ENCODE measurements at places on chromosomes 2 and 18.

DNA sequence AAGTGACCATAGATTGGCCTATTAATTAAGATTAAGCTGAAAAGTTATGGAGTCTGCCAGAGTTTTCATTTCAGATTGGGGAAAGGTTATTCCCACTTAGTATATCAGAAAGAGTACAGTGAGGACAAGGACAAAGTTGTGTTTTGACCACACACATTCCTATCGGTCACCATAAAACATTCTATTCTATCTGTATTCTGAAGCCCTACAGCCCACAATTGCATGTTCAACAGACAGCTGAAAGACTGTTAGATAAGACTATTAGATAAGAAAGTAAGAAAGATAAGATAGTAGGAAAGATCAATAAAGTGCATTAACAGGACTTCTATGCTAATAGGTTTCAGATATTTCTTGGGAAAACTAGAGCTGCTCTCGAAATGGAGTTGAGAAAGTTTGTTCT, 26.7 kb upstream of the ACYP2 start:
- DNase-seq: no peak

- DNase-seq: no peak
Measured at GRCh38 chr18:35458677-35459441, 38.9 kb downstream of the INO80C start.

- no peak for DNase-seq
Measured at GRCh38 chr2:234099266-234099665, 48.8 kb downstream of the SPP2 start.

- no peak for DNase-seq
Measured at GRCh38 chr2:37829202-37829601, 95.9 kb upstream of the RMDN2 start.

- no peak for DNase-seq
Measured at GRCh38 chr2:204799791-204800190, 254.5 kb downstream of the PARD3B start.

GRCh38 chr2:68411397-68412126, 46.5 kb downstream of the PLEK start:
- DNase-seq: no peak

DNA sequence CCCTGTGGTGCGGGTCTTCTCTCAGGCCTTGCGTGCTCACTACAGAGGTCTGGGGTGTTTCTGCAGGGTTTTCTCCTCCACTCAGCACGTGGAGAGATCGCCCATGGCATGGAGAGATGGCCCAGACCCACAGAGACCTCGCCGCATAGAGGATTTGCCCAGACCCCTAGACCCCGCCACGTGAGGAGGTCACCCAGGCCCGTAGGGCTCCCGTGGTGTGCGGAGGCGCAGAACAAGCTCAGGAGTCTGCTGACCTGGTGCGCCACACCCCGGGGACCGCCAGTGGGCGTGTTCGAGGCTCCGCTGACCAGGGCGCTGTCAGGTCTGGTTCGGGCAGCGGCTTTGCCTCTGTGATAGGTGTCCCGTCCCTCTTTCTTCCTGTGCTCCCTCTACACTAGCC, 64.5 kb downstream of the ADI1 start:
- DNase-seq: no peak

DNA sequence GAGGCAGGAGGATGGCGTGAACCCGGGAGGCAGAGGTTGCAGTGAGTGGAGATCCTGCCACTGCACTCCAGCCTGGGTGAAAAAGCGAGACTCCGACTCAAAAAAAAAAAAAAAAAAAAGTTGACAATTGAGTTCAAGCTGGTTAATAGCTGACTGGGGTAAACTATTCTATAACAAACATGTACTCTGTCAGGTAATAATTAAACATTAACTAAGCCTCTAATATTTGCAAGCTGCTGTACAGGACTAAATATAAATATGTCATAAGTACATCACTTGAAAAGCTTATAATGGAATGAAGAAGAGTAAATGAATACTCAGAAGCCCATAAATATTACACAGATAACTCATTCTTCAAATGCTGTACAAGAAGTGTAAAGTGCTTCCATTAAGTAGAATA, 190.4 kb upstream of the CRIM1 start:
- no peak for DNase-seq

DNA sequence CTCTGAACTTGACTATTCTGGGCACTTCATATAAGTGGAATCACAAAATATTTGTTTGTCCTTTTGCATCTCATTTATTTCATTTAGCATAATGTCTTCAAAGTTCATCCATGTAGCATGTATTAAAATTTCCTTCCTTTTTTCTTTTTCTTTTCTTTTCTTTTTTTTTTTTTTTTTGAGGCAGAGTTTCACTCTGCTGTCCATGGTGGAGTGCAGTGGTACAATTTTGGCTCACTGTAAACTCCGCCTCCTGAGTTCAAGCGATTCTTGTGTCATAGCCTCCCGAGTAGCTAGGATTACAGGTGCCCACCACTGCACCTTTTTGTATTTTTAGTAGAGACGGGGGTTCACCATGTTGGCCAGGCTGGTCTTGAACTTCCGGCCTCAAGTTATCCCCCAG, 11.9 kb downstream of the ATP8B1 start:
- DNase-seq: no peak

GRCh38 chr2:97849881-97850528, 136.6 kb downstream of the ZAP70 start:
- no peak for DNase-seq

DNA sequence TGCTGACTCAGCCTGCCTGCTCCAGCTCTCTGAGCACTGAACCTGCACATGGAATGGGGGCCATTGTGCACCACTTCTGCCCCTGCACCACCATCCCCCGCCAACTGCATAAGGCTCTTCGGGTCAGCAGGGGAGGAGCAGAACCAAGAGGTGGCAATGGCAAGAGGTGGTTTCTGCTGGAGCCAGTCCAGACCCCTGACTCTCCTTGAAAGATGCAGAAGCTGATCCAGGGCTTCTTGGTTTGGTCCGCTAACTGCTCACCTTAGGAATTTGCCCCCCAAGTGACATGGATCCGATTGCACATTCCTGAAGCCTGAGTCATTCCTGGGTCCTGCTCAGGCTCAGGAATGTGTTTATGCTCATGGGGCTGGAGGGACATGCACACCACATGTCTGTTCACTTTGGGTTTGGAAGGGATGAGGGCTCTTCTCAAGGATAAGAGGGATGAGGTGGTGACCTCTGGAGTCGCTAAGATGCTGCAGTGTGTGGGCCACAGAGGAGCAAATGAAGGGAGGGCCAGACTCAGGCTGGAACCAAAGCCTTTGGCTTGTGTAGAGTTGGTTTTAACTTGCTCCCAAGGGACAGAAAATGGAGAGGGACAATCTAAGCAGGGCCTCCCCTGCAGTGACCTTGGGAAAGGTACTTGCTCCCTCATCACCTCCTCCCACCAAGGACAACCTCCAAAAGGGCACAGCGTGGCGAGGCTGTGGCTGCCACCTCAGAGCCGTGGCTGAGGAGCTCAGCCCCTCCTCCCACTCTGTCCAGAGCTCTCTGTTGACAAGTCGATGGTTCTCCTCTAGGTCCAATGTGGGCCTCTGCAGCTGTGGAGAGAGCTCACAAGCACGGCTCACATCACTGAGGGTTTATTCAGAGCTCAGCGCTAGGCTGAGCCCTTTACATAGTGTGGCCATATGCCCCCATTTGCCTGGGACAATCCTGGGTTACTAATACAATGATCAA, 66.2 kb downstream of the HS1BP3 start:
- no peak for DNase-seq

GRCh38 chr2:216072473-216072872, 9.1 kb downstream of the PECR start:
- DNase-seq: no peak

DNA sequence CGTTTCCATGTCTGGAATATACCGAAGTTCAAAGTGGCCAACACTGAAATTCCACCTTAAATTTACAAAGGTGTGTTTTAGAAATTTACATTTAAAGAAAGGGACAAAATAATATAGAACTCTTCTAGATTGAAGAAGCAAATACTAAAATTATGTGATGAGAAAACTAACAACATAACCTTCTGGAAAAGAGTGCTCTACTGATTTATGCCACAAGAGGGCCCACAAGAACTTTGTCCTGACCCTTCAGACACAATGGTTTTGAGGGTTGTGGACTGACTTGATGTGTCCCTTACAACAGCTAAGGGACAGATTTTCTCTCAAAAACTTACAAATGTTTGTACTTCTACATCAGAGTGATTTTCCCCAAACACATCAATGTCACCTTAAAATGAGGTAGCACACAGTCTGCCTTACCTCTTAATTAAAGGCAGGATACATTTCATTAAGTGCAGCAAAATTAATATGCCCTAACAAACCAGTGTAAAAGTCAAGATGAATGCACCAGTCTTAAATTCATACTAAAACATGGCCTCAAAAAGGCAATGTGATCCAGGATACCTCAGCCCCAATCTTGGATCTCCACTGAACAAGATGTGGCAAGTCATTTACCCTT, 36.2 kb downstream of the EIF2AK3 start:
- DNase-seq: peak; percentile 7

DNA sequence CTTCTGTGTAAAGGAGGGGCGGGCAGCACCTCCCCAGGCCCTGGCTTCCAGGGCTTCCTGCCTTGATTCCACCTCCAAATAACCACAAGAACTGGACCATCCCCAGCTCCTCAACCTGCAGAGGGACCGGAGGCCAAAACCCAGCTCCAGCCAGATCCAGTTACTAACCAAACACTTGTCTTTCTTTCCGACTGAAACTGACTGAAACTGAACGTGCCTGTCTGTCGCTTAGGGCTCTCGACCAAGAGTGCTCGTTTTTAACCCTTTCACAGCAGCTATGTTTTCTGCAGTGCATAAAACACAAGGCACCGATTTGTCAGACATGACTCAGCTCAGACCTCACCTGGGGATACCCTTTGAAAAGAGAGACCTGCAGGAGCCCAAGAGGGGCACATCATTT, 249.9 kb upstream of the SIX2 start:
- DNase-seq: peak; percentile 87

DNA sequence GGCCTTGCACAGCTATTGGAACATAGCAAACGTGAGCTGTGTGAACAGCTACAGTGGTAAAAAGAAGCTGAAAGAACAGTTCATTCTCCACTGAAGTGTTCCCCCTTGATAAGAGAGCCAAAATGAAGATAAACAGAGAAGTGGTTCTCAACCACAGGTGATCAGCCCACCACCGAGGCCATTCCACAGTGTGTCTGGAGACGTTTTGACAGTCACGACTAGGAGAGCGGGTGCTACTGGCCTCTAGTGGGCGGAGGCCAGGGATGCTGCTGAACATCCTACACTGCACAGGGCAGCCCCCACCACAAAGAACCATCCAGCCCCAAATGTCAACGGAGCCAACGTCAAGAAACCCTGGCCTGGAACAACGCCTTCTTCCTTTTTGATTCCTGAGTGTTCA, 38.4 kb downstream of the ADCY3 start:
- no peak for DNase-seq

- DNase-seq: peak; percentile 44
Measured at GRCh38 chr2:121955426-121955825, 200.0 kb downstream of the TSN start.

DNA sequence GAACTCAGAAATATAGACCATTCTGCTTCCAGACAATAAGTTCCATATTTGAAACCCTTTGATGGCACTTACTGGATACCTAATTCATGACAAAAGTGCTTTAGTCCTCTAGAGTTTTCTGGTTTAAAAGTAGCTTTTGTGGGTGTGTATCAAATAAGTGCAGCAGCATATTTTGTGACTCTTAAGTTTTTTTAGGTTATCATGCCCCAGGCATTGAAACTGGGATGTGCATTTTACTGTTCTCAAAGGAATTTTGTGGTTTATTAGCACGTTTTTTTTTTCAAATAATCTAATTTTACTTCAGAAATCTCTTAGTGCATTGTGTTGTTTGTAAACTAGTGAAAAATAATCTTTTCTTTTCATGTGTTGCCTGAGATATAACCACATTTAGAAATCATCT, 1.5 kb downstream of the XRCC5 start:
- no peak for DNase-seq

DNA sequence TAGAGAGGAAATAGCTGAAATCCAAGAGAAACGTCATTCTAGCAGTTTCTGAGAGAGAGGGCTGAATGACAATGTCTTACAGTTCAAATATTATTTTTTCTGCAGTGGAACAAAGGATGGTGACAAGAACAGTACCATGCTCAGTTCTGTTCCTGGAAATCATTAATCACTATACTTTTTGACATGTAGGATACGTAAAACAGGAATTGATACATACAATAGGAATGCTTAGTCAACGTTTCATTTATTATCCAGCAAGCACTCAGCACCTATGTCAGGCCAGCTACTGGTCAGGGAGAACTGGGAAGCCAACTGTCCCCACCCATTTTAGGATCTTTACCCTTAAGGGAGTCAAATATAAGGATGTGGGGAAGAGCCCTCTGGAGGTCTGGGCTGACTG, 114.7 kb downstream of the DHRS9 start:
- no peak for DNase-seq

- no peak for DNase-seq
Measured at GRCh38 chr18:63290821-63291200, 28.8 kb downstream of the BCL2 start.

- no peak for DNase-seq
Measured at GRCh38 chr2:219447242-219448098, 12.8 kb downstream of the SPEG start.

- no peak for DNase-seq
Measured at GRCh38 chr2:46816151-46816845, 99.3 kb downstream of the MCFD2 start.

DNA sequence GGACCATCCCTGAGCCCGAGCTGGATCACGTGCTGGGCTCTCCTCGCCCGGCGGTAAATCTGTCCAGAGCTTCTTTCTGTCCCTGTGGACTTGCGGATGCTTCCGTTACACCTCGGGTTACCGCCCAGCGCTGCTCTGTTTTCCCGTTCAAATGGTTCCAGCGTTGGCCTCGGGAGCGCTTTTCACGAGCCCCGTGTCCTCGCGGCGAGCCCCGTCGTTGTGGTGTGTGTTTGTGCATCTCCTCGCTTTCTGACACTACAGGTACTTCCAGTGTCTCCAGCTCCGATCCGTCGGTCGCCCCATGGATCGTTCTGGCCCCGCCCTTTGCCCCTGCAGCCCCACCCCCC, 77.4 kb downstream of the RTP5 start:
- no peak for DNase-seq

GRCh38 chr18:47747260-47747795, 183.1 kb downstream of the SMAD2 start:
- DNase-seq: no peak

- DNase-seq: no peak
Measured at GRCh38 chr2:233400961-233401360, 46.7 kb downstream of the DGKD start.

- no peak for DNase-seq
Measured at GRCh38 chr18:63421514-63421913, 762 bp downstream of the VPS4B start.

DNA sequence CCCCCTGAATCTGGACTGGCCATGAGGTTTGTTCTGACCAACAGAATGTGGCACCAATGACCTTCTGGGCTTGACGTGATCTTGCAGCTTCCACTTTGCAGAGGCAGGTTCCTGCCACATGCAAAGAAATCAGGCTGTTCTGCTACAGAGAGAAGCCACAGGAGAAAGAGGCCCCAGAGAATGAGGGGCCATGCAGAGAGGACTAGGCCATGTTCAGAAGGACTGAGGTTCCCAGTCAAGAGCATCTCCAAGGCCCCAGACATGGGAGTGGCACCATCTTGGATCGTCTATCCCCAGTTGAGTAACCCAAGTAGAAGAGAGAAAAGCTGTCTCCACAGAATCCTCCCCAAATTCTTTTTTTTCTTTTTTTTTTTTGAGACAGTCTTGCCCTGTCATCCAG, 131.1 kb downstream of the ZBTB7C start:
- DNase-seq: no peak

GRCh38 chr2:7243276-7243675, 326.1 kb downstream of the RNF144A start:
- DNase-seq: no peak

All from NCI-H774 (cell line).